ENCODE measurements at places on chromosomes 6 and 20.
A peak's percentile ranks its signal among the peaks of the same experiment; 100 is the strongest.

DNA sequence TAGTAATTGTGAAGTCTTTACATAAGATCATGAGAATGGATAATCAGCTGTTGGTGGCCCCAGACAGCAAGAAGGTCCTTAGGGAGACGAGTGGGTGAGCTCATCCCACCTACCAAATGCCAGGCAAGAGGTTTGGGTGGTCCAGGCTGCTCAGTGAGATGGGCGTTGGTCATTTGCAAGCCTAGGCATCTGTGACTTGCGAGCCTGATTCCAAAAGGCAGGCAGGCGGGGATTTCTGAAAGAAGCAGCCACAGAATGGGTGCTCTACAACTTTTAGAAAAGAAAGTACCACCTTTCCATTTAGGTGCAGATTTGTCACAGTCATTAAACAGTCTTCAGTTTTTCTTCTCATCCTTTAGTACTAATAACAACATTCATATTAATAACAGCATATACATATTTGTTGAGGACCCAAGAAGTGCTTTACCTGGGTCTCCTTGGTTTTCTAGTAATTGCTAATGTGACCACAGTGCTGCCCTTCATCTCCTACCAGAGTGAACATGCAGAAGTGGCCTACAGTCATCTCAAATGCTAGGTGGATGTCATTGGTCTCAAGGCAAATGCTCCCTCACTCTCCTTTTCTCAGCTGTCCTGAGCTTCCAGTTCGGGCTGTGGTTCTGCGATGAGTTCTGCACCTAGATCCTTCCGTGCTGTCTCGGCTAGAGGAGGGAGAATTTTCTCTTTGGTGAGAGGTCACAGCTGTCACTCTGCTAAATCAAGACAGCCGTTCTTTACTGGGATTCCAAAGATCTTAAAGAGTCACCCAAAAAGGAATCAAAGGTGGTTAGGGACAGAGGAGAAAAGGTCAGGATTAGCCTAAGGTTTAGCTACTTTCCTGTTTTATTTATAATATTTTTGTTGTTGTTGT lies 2.7 kb downstream of the WRNIP1 start:
- DNase-seq, result no peak

- DNase-seq, result no peak
Observed at GRCh38 chr6:149503872-149504271, 19.1 kb upstream of the ZC3H12D start.

- no peak for DNase-seq
Observed at GRCh38 chr6:117938311-117938995, 31.4 kb downstream of the SLC35F1 start.

GRCh38 chr6:157613011-157613522 lies 210.0 kb upstream of the SNX9 start:
- no peak for DNase-seq

GRCh38 chr6:148677594-148678476 lies 69.0 kb upstream of the UST start:
- DNase-seq, result no peak

GRCh38 chr6:41767112-41767833 lies 12.4 kb downstream of the FRS3 start:
- DNase-seq, result no peak

DNA sequence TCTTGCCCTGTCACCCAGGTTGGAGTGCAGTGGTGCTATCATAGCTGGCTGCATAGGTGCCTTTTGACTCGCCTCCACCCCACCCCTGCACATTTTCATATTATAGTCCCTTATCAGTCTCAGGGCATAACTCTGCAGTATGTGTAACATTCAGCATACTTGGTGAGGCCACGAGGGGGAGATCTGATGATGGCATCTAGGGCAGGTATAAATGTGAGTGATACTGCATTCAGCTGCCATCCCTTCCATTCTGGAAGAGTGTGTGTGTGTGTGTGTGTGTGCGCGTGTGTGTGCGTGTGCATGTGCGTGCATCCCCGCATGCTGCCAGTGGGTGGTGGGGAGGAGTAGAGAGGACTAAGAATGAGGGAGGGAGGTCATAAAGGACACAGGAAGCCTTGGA lies 81.4 kb downstream of the JARID2 start:
- DNase-seq, result peak; percentile 4

GRCh38 chr6:72504406-72504805 lies 117.5 kb upstream of the KCNQ5 start:
- DNase-seq, result no peak

DNA sequence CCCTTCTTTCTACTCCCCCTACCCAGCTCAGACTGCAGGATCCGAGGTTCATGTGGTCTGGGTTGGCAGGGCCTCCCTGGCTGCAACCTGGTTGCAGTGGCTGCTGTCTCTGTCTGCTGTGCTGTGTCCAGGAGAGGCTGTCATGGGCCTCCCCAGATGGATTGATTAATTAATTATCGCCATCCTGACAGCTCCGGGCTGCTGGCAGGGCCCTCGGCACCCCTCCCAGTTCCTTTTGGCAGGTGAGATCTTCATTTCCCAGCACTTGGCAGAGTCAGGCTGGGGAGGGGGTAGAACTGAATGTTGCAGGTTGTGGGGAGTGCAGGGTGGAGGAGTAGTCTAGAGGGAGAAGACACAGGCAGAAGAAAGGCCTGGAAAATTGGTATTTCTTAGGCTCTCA lies 56.7 kb upstream of the ZFAND3 start:
- DNase-seq, result no peak

- no peak for DNase-seq
Observed at GRCh38 chr6:7143476-7143974, 35.8 kb downstream of the RREB1 start.

- no peak for DNase-seq
Observed at GRCh38 chr20:3785240-3786125, 1.1 kb downstream of the CENPB start.

DNA sequence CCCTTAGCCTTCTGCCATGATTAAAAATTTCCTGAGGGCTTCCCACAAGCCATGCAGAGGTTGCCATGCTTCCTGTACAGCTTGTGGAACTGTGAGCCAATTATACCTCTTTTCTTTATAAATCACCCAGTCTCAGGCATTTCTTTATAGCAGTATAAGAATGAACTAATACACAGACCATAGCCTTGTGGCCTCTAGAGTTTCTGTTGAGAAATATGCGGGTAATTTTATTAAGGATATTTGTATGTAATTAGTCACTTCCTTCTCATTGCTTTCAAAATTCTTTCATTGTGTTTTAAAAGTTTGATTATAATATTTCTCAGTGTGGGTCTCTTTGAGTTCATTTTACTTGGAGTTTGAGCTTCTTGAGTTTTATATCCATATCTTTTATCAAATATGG lies 484.9 kb downstream of the COL12A1 start:
- DNase-seq, result no peak

GRCh38 chr6:125219361-125219895 lies 65.9 kb downstream of the TPD52L1 start:
- DNase-seq, result no peak

DNA sequence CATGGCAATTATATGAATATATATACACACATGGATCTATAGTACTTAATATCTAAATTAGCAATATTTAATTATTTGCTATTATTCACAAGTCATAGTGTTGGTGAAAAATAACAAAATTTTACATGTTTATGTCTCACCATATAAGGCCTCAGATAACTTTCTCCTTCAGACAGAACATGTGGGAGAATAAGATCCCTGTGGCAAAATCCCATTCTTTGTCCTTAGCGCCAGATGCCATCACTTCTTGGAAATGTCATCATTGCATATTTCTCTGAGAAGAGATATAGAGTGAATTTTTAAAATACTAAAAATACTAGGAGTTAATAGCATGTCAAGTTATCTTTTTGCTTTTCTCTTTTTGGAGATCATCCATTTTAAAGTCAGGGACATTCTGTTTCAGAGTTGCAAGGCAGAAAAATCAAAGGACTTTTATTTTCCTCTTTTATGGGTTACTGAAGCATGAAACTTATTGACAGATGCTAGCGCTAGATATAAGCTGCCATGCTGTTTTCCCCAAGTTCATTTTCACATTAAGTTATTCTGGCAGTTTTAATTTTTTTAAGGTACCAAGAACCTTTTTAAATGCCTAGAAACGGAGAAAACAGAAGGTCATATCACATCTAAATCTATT lies 30.4 kb upstream of the STXBP5 start:
- DNase-seq, result no peak

GRCh38 chr6:85676086-85676729 lies 33.5 kb upstream of the SYNCRIP start:
- no peak for DNase-seq

- DNase-seq, result no peak
Observed at GRCh38 chr6:161100072-161100471, 108.5 kb downstream of the MAP3K4 start.

DNA sequence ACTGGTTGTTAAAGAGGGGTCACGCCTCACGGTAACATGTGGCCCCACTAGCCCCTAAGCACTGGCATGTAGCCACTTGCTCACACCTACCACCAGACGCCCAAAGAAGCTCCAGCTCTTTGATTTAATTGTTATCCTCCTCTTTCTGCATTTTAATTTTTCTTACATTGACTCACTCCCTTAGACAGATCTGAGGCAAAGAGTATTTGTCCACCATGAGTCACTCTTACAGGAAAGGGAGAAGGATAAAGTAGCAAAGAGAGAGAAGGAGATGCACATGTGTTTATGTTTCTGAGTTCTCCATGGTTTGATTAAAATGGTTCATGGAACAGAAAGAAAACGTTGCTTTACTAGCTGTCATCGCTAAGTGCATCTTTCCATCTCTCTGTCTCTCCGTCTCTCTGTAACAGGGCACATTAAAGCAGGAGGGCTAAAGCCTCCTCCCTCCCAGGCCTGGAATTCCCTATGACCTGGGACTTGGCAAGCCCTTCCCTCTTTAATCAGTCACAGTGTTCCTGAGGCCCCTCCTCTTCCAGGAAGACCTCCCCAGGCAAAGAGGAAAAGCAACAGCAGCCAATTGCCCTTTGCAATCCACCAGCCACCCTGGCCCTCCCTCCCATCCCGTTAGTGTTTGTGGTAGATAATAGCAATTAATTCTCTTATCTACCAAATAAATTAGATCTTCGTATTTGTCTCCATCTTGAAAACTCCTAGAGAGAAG lies 112.8 kb upstream of the TSHZ2 start:
- DNase-seq, result no peak

- no peak for DNase-seq
Observed at GRCh38 chr20:58984691-58985090, 3.6 kb downstream of the NELFCD start.

All from activated T-helper 1 cell treated with anti-CD3 and anti-CD28 coated beads, Interleukin-2, amount 50 U/mL, for 16 hours (primary cell).